Naive B cell (primary cell): ENCODE measurements at places on chromosomes 4 and X.

DNA sequence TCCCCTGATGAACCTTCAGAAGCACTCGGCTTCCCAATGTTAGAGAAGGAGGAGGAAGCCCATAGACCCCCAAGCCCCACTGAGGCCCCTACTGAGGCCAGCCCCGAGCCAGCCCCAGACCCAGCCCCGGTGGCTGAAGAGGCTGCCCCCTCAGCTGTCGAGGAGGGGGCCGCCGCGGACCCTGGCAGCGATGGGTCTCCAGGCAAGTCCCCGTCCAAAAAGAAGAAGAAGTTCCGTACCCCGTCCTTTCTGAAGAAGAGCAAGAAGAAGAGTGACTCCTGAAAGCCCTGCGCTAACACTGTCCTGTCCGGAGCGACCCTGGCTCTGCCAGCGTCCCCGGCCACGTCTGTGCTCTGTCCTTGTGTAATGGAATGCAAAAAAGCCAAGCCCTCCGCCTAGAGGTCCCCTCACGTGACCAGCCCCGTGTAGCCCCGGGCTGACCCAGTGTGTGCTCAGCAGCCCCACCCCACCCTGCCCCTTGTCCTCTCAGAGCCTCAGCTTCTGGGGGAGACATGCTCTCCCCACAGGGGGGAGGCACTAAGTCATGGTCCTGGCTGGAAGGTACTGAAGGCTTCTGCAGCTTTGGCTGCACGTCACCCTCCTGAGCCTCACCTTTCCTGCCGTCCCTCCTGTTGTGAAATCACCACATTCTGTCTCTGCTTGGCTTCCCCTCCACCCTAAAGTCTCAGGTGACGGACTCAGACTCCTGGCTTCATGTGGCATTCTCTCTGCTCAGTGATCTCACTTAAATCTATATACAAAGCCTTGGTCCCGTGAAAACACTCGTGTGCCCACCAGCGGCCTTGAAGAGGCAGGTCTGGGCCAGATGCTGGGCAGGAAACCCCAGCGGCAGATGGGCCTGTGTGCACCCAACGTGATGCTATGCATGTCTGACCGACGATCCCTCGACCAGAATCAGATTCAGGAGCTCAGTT, 34.7 kb downstream of the NOP14 start:
- DNase-seq: no peak

DNA sequence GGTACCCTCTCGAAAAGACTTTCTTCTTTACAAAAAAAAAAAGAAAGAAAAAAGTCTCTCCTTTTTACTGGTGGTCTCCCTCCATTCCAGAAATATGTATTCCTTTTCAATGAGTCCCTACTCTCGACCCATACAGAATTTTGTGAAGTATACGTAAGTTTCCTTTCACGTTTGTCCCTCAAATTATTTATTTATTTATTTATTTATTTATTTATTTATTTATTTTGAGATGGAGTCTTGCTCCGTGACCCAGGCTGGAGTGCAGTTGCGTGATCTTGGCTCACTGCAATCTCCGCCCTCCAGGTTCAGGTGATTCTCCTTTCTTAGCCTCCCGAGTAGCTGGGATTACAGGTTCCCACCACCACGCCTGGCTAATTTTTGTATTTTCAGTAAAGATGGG, 429.2 kb upstream of the AR start:
- DNase-seq: no peak

DNA sequence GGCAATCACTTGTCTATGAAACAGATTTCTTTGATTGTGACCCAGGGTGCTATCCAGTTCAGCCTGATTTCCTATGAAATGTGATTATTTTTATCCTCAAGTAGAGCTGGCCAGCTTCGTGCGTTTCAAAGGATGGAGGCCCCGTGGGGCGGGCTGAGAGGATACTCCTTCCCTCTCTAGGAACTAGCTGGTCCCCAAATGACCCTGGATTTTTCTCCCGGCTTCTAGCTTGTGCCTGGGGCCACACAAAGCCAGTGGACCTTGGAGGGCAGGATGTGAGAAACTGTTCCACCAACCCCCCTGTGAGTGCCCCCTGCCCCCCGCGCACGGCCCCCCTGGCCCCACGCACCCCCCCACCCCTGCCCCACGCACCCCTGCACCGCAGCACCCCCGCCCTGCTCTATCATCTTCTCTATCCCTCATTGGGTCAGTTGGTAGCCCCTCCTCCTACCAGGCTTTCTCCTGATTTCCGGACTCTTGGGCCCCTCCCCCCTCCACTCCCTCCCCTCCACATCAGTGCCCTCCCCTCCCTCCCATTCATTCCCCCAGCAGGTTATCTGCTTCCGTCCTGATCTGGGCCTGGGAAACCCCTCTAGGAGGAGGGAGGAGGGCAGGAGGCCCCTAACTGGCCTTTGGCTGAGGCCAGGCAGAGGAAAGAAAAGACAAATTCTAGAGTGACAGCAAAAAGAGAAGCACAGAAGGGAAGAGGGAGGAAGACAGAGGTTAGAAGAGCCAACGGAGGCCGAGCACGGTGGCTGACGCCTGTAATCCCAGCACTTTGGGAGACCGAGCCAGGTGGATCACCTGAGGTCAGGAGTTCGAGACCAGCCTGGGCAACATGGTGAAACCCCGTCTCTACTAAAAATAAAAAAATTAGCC, 3.3 kb downstream of the XPNPEP2 start:
- no peak for DNase-seq

- no peak for DNase-seq
These were observed 480.0 kb downstream of the NLGN4X start for GRCh38 chrX:5748586-5749150.

- no peak for DNase-seq
These were observed 38.7 kb downstream of the RTL9 start for GRCh38 chrX:110397339-110397738.
